Activated T-helper 1 cell treated with Interleukin-2 at 50 U/mL for 16 hours (primary cell): ENCODE measurements at places on chromosomes 11 and 22.

DNA sequence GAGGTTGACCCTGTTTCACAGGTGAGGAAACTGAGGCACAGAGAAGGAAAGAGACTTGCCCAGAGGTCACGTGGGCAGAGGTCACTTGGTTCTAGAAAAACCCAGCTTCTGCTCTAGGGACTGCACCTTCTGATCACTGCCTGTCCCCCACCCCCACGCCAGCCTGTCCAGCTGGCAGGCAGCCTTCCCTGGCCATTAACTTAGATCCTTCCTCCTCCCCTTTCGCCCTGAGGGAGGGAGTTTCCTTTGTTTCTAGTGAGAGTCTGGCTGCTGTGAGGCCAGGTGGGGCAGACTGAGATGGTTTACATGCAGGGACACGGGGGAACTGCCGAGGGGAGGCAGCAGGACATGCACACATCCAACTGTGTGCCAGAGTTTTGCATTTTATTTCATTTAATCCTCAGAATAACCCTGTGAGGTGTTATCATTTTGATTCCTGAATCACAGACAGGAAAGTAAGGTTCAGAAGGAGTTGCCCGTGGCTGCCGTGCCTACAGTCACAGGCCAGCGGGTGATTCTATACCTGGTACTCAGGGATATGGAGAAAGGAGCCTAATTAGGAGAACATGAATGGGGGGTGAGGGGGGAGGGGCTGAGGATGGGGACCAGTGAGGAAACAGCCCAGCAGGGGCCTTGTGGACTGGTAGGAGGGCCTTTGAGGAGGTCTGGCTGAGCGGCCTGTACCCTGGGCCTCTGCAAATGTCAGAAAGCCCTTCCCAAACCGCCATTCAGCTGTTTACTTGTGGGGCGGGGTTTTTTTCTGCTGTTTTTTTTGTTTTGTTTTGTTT, 3.4 kb downstream of the FAM83F start:
- DNase-seq, result no peak

GRCh38 chr11:121119440-121119839, 18.4 kb downstream of the TECTA start:
- no peak for DNase-seq

- DNase-seq, result no peak
Observed at GRCh38 chr11:14454861-14455632, 44.6 kb downstream of the COPB1 start.

GRCh38 chr22:28395520-28395919, 284.1 kb downstream of the TTC28 start:
- DNase-seq, result no peak

DNA sequence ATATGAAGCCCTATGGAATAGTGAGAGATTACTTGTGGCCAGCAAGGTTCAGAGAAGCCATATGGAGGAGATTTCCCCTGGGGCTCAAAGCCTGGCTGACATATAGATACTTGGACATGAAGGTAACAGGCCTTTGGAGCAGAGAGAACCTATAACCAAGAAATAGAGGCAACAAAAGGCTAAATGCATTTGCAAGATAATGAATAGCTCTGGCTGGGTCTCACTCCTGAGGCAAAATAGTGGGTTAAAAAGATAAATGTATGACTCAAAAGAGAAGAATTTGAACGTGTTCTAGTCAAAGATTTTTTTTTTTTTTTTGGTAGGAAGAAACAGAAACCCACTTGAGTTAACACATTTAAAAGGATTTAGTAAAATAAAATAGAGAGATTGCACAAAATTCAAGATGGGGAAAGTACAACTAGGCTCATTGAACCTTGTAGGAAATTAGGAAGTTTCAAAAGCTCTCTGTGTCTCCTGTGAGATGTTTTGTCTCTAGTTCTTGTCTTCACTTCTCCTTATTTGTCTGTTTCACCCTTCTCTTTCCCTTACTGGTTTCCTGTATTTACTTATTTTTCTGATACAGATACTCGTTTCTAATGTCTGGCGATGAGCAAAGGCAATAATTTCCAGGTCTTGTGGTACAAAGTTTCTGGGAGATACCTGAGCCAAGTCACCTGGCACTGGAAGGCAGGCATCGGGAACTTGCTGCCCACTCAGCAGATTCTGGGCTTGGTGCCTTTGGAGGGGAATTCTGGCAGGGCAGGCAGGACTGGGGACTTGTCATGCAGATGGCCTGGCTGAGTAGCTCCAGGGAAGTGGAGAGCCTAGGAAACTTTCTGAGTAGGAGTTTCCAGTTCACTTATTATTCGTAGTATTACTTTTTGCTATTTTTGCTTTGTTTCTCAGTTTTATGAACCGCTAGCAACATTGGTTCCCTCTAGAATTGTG, 49.2 kb upstream of the SESN3 start:
- DNase-seq, result no peak

DNA sequence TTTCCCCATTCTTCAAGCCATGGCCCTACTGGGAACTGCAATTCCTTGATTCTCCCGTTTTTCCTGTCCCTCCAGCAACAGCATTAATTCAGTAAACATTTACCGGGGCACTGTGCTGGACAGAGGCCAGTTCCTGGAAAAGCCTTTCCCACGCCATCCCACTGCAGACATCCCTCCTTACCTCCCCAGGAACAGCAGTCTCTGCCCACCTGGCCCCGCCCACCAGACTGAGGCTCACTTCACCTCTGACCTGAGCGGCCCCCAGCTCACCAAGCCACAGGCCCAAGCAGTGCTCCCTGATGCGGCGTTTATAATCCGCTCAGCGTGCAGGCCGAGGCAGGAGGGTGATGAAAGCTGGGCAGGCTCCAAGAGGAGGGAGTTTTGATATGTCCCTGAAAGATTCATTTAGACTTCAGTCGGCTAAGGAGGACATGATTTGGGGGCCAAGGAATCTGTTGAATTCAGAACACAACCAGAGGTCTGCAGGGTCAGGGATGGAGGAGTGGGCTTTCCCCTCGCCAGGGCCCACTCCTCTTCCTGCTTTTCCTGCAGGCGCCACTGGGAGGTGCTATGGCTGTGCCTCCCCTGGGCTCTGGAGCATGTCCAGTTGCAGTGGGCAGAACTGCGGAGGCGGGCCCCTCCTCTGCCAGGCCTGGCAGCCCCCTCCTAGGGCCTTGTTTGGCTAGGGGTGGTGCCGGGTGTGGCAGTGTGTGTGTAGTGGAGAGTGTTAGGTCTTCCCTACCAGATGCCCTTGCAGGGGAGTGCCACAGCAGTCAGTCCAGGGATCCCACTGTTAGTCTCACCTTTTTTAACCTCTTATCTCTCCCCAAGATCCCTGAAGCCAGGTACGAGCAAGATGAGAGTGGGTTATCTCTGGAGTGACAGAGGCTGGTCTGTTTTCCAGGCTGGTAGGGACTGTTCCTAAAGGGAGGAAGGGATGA, 1.4 kb upstream of the TAGLN start:
- no peak for DNase-seq

DNA sequence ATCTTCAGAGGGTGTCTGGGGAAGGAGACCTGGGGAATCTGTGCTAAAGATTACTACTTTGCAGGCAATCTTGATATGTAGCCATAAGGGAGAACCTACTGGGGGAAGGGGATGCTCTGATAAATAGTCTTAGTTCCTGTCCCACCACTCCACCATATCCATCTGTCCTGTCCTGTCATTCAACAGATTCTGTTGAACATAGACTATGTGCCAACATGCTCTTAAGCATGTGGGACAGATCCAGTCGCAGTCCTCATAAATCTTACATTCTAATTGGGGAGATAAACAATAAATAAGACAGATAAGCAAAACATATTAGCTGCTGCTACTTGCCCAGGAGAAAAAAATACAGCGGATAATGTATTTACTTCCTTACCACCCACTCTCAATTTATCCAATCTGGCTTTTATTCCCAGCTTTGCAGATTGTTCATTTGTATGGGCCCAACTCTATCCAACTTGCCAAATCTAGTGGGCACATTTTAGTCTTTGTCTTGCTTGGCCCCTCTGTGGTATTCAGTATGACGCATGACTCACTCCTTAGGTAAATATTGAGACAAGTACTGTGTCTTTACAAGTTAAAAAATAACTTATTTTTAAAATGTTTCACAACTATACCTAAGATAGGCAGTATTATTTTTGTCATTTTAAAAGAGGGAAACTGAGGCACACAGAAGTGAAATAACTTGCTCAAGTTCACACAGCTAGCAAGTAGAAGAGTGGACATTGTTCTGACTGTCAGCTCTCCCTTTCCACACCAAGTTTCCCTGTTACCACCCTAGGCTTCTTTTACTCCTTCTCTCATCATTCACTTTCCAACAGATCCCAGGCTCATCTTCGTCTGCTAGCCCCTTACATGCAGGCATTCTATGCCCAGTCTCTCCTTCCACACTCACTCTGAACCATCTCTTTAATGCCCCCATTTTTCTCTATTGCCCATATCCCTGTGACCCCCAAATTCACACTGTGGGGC, 133.6 kb upstream of the SESN3 start:
- no peak for DNase-seq

GRCh38 chr11:41519696-41520095, 60.2 kb upstream of the LRRC4C start:
- no peak for DNase-seq

DNA sequence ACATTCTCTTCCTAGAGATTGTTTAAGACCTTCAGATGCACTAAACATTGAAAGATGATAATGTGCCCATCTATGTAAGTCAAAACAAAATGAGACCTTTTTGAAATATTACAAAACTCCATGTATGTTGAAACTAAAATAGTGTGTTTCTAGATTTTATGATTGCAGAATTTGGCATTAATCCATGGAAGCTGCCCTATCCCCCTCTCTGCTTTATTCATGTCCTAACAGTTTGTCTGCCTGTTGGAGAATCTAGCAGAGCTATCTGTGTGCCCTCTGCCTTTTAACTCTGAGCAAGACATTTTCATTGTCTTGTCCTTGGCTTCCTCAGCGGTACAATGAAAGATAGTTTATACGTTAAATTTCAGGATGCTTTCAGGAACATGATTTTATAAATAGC, 105.5 kb downstream of the FAT3 start:
- no peak for DNase-seq

- DNase-seq, result no peak
Observed at GRCh38 chr11:14529321-14529720, 9.1 kb upstream of the PSMA1 start.
